ENCODE measurements at places on chromosomes 12 and 14.
A peak's percentile ranks its signal among the peaks of the same experiment; 100 is the strongest.

DNA sequence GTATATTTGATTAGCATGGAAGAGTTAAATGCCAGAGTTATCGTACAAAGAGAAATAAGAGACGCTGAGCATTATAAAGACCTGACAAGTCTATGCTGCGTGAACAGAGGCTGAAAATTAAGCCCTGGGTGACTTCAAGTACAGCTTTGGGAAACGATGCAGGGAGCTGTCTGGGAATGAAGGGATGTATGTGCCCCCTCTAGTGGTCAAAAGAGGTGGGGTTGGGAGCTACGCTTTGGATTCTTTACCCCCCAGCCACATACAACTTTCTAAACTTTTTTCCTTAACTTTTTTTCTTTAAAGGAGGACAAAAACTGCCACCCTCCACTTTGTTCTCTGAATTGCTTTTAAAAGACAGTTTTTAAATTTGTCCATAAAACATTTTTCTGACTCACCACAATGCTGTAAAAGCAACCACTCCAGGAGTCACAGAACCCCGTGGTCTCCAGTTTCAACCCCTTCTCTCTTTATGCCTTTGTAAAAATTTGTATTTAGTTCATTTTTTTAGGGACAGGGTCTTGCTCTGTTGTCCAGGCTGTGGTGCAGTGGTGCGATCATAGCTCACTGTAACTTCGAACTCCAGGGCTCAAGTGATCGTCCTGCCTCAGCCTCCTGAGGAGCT lies 59.4 kb downstream of the ZNF664 start:
- DNase-seq = peak; percentile 52

- DNase-seq = no peak
Observed at GRCh38 chr12:100044266-100044665, 59.5 kb upstream of the ANKS1B start.

DNA sequence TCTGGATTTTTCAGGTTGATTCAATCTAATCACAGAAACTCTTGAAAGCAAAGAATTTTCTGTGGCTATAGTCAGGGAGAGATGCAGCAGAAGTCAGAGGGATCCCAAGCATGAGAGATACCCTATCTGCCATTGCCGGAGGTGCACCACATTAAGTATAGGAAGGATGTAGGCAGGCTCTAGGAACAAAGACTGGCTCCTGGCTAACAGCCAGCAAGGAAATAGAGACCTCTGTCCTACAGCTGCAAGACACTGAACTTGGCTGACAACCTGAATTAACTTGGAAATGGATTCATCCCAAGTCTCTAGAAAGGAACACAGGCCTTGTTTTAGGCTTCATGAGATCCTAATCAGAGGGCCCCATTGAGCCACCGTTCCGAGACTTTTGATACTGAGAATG lies 364.9 kb upstream of the FLRT2 start:
- DNase-seq = no peak

GRCh38 chr14:97634751-97635150 lies 837.6 kb downstream of the VRK1 start:
- no peak for DNase-seq

- DNase-seq = no peak
Observed at GRCh38 chr14:44316647-44317440, 190.2 kb downstream of the FSCB start.

GRCh38 chr14:63362389-63362819 lies 43.7 kb upstream of the GPHB5 start:
- DNase-seq = no peak

DNA sequence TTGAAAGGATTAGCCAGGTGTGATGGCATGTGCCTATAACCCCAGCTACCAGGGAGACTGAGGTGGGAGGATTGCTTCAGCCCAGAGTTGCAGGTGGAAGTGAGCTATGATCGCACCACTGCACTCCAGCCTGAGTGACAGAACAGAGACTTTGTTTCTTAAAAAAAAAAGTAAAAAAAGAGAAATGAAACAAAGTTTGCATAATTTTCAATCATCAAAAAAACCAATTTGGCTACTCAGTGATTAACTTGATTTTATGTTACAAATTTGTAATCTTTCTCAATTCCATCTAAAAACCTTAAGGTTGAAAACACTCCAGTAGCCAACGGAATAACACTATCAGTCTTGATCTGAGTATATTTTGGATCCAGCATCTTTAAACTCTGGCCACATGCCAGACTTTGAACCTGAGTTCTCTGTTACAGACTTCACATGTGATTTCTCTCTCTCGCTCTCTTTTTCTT lies 12.6 kb upstream of the DENND5B start:
- no peak for DNase-seq

DNA sequence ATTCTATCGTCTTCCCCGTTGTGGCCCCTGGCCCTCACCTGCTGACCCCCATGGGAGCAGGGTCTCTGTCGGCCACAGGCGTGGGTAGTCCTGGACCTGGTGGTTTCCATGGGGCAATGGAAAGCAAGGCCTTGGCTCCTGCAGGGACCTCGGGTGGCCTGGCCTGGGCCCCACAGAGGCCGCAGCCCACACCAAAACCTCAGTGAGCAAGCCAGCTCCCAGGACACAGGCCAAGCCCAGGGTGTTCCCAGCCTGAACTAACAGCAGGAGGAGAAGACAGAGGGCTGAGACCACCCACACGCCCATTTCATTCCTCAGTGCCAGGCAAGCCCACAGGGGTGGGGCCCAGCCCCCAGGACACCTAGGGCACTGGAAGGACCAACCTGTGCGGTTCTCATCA lies 16.9 kb downstream of the ABCB9 start:
- no peak for DNase-seq

GRCh38 chr12:79848339-79848738 lies 86.6 kb downstream of the PPP1R12A start:
- no peak for DNase-seq

DNA sequence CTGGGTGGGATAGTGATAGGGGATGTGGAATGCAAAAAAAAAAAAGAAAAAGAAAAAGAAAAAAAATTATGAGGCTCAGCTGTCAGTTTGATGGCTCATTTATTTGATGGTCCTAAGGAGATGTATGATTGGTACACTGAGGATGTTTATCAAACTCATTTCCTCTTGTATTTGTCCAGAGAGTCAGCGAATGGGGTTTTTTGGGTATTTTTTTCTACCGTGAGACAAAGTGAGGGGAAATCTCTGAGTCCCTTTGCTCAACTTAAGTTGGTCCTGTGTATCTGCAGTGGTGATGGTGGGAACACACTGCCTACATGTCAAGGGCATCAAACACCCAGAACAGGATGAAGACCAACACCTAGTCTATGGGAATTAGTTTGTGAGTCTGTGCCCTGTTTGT lies 176.9 kb upstream of the HIF1A start:
- DNase-seq = no peak

DNA sequence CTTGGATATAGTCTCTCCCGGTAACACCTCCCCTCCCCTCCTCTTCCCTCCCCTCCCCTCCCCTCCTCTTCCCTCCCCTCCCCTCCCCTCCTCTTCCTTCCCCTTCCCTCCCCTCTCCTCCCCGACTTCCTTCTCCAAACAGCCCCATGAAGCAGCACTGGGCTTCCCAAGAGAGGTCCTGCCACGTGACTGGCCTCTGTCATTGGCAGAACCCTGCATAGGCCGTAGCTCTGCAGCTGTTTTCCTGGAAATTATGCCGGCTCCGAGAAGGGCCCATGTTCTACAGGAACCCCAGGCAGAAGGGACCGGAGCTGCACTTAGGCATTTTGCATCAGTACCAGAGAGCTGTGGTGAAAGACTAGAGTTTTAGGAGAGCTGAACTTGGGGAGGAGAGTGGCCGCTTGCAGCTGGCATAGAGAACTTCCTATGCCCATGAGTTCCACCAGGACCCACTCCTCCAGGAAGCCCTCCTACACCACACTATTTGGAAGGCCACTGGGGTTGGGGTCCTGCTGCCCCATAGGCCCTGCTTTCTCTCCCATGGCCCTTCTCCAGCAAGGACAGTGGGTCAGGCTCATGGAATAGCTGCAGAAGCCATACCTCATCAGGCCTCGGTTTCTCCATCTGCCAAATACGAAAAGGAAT lies 5.1 kb upstream of the TNFAIP2 start:
- DNase-seq = no peak

- no peak for DNase-seq
Observed at GRCh38 chr14:46999661-47000060, 348.1 kb upstream of the RPL10L start.

GRCh38 chr14:96711559-96712267 lies 85.5 kb upstream of the VRK1 start:
- DNase-seq = no peak

DNA sequence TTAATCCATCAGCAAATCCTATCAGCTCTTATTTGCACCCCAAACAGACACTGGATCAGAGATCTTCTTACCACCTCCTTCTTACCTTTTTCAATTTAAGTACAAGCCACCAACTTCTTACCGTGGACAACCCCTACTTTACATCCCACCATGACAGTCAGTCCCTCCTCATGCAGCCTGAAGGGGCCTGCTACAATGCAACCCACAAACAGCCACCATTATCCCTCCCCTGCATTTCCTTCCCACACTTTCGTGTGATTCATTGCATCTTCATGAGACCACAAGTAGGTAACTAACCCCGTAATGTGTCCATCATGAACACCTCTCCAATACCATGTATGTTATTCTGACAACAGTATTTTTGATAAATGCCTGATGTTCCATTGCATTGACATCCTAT lies 108.6 kb downstream of the BCL11B start:
- DNase-seq = no peak

DNA sequence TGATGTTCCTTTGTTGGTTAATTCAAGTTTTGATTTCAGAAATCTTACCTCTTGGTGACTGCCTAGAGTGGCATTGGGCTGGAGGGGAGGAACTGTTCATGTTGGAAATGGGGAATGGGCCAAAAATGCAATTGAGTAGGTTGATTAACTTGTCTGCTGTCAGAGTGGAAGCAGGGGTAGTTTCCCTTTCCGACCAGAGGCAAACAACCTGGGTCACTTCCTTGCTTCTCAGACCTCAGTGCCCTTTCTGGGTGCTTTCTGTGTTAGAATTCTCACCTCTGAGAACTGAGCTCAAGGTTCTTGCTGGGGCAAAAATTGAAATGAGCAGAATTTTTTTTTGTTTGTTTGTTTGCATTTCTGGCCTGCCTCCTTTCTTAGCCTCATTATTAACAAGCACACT lies 2.3 kb upstream of the M6PR start:
- no peak for DNase-seq

DNA sequence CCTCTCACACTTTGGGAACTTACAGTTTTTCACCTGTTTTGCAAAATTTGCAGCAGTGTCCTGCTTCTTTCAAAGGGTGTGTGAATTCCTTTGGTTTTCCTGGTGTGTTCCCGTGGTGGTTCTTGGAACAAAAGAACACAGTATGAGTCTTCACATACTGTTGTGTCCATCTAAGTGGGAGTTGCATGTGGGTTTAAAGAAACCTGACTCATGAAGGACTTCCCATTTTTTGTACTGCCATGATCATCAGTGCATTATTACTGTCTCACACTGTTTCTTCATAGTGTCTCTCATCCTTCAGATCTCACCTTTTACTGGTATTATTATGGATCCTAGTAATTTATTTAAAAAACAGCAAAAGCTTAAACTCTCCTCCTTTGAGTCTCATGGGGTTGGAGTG lies 3.8 kb upstream of the GZMH start:
- no peak for DNase-seq

- DNase-seq = no peak
Observed at GRCh38 chr12:4266990-4267389, 6.6 kb upstream of the CCND2 start.

- DNase-seq = no peak
Observed at GRCh38 chr12:85865890-85866289, 8.2 kb upstream of the NTS start.

- DNase-seq = no peak
Observed at GRCh38 chr12:114096461-114096860, 130.3 kb upstream of the RBM19 start.

DNA sequence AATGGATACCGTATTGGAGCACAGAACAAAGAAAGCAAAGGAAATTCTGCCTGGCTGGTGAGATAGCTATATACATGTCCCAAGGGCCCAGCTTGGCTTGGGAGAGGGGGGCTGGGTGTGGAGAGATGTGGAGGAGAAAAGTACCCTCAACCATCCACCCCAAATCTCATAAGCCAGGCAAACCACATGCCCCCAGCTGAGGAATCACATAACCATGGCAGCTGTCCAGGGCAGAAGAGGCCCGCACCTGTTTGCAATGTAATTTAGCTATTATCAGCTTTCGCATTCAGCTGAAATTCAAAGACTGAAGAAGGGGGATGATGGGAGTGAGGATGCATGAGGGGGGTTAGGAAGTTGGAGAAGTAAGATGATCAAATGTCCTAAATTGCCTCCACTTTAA lies 196.1 kb downstream of the TBX5 start:
- no peak for DNase-seq

GRCh38 chr14:85442996-85443395 lies 86.9 kb upstream of the FLRT2 start:
- no peak for DNase-seq

DNA sequence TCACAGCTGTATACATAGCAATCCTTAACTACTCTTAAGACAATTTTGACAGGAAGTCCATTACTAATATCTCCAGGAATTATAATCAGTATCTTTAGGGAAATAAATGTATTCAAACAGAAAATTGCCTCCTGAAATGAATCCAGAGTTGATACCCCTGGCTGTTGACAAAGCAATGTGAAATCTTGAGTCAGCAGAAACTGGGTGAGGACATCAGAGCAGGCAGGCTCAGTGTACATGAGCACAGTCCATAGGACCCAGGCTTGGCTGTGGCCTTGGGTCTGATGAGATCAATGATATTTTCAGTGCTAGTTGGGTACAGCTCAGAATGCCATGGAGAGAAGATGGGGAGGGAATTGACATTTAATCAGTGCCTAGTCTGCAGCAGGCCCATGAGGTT lies 151.3 kb downstream of the SLC15A4 start:
- no peak for DNase-seq

- DNase-seq = no peak
Observed at GRCh38 chr12:29574500-29574899, 77.0 kb upstream of the OVCH1 start.

GRCh38 chr12:29807129-29807528 lies 23.4 kb upstream of the TMTC1 start:
- DNase-seq = no peak

- no peak for DNase-seq
Observed at GRCh38 chr12:53340398-53340797, 4.2 kb upstream of the SP7 start.

- DNase-seq = no peak
Observed at GRCh38 chr12:1488908-1489381, 105.4 kb downstream of the FBXL14 start.

GRCh38 chr14:100539003-100539660 lies 48.1 kb downstream of the BEGAIN start:
- DNase-seq = no peak

DNA sequence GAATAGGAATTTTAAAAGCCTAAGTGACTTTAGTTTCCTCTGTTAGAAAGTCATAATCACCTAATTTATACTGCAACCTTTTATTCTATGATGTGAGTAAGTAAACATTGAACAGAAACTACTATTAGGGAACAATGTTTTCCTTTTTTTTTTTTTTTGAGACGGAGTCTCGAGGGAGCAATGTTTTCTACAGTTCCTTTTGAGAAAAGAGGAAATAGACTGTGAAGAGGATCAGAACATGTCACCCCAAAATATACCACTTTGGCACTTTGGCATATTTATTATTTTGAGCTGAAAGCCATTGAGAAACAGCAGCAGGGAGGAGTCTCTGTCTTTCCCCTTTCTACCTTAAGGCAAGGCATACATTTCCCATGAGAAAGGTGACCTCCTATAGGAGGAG lies 162.7 kb upstream of the CNOT2 start:
- no peak for DNase-seq

- no peak for DNase-seq
Observed at GRCh38 chr12:102413396-102413795, 67.0 kb downstream of the IGF1 start.

- DNase-seq = no peak
Observed at GRCh38 chr12:65906006-65906405, 81.7 kb downstream of the HMGA2 start.

Measured in hematopoietic multipotent progenitor cell treated with erythropoietin and hydrocortisone succinate and interleukin-3 and kit ligand, for 15 days (in vitro differentiated cells).